ENCODE measurements at places on chromosomes 1 and 21.

GRCh38 chr1:3727042-3727824 is 25.0 kb upstream of the CCDC27 start:
- no peak for DNase-seq

GRCh38 chr1:113756461-113756860 is 2.8 kb downstream of the PHTF1 start:
- no peak for DNase-seq

DNA sequence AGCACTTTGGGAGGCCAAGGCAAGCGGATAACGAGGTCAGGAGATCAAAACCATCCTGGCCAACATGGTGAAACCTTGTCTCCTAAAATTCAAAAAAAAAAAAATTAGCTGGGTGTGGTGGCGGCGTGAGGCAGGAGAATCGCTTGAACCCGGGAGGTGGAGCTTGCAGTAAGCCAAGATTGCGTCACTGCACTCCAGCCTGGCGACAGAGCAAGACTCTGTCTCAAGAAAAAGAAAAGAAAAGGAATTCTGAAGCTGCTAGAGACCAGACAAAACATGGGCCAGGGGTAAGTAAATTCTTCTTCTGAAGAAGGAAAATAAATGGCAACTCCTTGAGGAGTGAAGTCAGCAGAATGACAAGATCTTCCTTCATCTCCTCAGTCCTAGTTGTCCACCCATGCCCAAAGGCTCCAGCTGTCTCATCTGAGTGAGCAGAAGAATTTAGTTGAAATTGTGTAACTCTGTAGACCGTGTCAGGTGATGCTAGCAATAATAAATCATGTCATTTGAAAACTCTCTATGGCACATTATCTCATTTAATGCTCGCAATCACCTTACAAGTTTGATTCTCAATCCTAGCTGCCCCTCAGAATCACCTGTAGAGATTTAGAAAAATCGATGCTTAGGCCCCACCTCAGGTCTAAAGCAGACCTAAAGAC is 14.3 kb downstream of the PDZK1 start:
- no peak for DNase-seq

DNA sequence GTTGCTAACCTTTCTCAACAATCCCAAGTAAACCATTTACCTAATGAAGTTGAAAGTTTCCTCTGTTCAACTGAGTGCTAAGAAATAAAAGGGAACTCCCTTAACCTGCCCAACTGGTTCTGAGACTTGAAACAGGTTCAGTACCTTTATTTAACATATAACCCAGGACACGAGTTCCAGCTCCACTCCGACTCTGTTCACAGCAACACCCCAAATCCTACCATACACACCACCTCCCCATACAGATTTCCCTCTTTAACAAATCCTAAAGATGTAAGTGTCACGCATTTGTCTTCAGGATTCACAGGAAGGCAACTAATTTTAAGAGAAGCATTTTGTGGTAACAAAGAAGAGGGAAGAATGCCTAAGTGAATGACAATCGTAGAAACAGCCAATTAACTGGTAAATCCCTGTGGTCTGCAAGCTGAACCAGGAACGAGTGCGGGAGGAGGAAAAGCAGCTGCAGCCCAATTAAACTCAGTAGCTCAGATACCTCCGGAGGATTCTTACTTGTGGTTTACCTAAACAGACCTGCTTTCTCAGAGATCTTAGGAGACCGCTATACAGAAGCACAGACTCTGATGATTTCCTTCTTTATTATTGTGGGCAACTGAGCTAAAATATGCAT is 134.5 kb upstream of the MAGI3 start:
- no peak for DNase-seq

DNA sequence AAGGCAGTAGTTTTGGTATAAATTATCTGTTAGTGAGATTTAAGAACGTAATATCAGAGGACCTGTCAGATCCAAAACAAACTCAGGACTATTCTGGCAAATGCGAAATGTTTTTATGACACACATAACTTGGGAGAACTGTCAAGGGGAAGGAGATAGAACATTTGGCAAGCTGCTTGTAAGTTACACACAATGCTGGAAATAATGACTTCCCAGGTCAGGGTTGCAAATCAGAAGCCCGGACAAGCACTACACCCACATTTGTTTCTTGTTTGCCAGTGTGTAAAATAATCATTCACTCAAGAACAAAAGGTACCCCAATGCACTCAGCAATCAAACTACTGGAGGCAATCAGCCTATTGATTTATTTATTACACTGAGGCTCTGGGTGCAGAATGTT is 354.7 kb downstream of the KCNH1 start:
- no peak for DNase-seq

DNA sequence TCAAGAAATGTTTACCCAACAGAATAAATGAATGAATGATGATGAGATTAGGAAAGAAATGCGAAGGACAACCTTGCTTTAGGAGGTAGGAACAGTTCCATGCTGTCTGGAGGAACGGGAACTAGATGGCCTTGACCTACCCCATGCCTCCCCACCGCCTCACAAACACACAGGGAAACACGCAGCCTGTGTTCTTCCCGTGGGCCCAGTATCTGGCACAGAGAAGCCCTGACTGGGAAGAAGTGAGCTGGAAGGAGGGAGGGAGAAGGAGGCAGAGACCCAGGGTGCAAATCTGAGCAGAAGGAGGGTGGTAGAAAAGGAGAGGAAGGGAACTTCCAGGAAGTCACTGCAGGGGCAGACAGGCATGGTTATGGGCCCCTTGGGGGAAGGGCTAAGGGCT is 3.5 kb upstream of the ADORA1 start:
- DNase-seq = no peak

- DNase-seq = no peak
Observed at GRCh38 chr1:119331915-119332314, 36.7 kb upstream of the HAO2 start.

DNA sequence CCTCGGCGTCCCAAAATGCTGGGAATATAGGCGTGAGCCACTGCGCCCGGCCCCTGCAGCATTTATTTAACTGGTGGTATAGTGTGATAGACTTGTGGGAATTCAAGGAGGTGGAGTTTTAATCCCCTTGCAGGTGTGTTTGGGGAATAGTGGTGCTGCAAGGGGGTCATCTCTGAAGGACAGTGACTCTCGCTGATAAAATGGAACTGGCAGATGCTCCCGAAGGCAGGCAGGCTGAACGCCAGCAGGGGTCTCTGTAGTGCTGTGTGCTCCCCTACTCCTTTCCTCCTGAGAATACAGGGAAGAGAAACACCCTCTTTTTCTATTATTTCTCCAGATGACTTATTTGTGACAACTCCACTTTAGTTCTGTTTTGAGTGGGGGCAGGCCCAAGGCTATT is 4.0 kb downstream of the OSCP1 start:
- no peak for DNase-seq

DNA sequence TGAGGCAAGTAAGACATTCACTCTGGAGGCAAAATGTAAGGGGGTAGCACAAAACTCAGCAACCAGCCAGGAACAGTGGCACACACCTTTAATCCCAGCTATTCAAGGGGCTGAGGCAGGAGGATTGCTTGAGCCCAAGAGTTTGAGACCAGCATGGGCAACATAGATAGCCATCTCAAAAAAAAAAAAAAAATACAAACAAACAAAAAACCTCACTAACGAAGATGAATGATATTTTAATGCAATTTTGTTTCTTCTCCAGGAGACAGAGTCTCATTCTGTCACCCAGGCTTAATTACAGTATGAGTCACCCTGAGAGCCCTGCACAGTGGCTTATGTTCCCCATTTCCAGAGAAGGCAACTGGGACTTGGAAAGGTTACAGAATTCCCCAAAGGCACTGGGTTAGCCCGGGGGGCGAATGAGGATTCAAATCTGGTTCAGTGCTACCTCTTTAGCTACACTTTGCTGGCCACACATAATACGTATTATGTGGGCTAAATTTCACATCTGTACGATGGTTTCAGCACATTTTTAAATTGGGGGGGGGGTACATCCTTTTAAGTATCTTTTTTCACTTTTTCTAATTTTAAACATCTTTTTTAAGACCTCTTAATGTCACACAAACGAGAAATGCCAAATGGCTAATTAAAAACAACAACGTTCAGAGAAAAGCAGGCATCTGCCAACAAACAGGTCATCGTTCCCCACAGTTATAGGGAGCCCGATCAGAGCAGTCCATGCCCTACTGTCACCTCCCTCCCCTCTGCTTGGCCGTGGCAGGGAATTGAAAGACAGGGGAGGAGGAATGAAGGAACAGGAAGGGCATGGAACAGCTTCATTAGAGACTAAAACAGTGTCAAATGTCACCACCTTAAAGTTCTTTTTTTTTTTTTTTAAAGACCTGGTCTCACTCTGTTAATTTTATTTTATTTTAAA is 3.5 kb downstream of the CELA2A start:
- DNase-seq = no peak

GRCh38 chr1:43849670-43850069 is 83.9 kb upstream of the ARTN start:
- no peak for DNase-seq

DNA sequence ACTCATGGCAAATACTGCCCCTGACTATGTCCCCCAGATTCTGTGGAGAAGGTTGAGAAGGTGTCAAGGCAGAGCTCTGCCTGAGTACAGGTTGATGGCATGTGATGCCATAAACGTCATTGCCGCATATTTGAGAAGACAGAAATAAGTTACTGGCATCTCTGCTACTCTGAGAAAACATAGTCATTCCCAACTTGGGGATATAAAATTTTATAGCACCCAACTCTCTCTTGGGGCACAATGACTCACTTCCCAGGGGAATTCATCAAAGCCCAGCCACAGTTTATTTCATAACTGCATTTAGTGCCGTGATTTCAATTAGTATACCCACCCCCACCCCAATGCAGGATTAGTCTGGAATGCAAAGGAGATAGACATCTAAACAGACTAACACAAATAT is 101.9 kb upstream of the TNR start:
- no peak for DNase-seq

GRCh38 chr1:206809504-206810084 is 37.3 kb upstream of the IL10 start:
- DNase-seq = no peak

DNA sequence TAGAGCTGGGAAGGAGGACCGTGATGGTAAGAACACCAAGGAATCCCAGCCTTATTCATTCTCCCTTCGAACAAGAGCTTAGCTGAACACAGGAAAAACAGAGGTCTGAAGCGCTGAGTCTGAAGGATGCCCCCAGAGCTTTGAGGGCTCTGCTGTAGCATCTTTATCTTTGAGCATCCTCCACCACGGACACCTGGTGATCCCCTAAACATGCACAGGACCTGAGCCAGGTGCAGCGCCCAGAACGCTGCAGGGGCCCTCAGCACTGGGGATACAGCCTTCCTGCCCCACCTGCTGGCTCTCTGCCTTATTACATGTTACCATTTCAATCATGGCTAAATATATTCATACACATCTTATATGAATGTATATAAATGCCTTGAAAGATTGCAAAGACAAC is 7.7 kb upstream of the GPATCH4 start:
- DNase-seq = no peak

GRCh38 chr1:26166719-26167281 is 2.0 kb downstream of the C1orf232 start:
- no peak for DNase-seq

GRCh38 chr1:247905910-247906503 is 10.6 kb downstream of the OR2W3 start:
- DNase-seq = no peak

- peak; percentile 67 for DNase-seq
Observed at GRCh38 chr1:61050541-61051442, 31.6 kb upstream of the NFIA start.

- DNase-seq = no peak
Observed at GRCh38 chr1:24575905-24576587, 20.2 kb downstream of the NCMAP start.

DNA sequence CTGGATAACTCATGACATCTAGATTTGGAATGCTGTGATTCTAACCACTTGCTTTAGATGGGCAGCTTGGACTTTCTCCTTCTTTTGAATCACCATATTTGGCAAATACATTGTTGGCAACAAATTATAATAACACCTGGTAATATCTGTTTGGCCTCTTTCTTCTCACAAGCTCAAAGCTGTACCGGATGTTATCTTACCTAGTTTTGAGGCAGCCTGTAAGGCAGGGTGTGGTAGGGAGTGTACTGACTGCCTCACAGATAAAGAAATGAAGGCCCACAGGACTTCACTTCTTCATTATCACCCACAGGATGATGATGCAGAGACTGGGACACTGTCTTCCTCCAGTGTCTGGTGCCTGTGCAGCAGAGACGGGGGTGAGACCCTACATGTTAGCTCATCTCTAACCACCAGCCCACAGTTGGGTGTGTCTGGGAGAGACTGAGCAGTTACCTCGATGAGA is 28.5 kb downstream of the TUFT1 start:
- DNase-seq = no peak

DNA sequence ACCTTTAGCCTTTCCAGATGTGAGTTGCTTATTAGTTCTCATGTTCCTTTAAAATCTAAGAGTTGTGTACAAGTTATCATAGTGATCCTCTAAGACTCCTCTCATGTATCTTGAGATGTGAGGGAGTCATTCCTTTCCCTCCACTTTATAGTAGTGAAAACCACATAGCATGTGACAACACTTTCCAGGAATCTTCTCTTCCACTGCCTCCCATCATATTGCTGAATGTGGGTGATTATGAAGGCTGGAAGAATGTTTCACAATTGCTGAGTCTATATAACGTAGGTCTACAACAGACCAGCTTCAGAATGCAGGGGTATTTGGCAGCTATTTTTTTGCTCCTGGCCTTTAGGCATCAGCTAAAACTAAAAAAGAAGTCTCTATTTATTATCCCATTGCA is 44.7 kb upstream of the LRRC7 start:
- DNase-seq = no peak

DNA sequence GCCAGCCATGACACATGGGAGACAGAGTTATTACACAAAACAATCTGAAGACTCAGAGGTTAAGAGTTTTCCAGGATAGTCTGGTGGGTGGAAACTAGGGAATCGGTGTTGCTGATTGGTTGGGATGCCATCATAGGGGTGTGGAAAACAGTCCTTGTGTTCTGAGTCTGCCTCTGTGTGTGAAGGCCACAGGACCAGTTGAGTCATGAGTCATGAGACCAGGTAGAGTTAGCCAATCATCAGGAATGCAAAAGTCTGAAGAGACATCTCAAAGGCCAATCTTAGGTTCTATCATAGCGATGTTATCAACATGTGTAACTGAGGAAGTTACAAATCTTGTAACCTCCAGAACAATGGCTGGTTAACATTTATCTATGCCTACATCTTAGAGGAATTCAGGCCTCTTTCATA is 49.7 kb upstream of the NEK7 start:
- no peak for DNase-seq

All from C1 segment of cervical spinal cord (tissue), 14 donors.